ENCODE measurements at places on chromosomes 3 and 15.

DNA sequence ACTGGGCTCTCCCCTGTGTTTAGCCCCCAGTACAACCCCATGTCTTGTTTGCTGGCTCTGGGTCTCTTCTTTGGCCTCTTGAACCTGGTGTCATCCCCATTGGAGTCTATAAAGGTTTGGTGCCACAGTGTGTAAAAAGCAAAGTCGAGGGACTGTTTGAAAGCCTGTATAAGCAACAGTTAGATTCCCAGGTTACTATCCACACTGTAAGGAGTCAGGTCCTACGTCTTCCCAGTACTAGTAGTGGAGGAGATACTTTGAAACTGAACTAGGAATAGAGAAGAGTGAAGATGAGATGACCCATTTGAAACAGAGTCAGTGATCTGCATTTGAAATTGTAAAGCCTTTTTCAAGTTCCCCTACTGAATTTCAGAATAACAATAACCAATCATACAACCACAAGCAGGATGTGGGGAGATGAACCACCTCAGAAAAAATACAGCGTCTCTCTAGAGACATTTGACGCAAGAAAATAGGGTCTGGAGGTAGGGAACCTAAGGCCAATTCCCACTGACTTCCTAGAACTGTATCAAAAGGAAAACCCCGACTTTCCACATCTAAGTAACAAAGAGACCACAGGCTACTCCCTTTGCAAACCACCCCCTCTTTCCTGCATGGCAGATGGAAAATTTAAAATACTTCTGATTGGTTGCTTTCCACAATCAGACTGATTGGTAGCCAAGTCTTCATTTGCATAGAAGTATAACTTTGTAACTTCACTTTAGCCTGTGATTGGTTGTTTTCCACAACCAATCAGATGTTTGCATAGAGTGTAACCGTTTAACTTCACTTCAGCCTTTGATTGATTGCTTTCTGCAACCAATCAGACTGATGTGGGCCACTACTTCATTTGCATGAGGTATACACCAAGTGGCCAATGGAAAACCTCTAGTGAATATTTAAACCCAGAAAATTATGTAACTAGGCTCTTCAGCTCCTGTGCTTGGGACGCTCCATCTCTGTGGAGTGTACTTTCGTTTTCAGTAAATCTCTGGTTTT is 49.9 kb upstream of the NEDD4 start:
- DNase-seq, result no peak

DNA sequence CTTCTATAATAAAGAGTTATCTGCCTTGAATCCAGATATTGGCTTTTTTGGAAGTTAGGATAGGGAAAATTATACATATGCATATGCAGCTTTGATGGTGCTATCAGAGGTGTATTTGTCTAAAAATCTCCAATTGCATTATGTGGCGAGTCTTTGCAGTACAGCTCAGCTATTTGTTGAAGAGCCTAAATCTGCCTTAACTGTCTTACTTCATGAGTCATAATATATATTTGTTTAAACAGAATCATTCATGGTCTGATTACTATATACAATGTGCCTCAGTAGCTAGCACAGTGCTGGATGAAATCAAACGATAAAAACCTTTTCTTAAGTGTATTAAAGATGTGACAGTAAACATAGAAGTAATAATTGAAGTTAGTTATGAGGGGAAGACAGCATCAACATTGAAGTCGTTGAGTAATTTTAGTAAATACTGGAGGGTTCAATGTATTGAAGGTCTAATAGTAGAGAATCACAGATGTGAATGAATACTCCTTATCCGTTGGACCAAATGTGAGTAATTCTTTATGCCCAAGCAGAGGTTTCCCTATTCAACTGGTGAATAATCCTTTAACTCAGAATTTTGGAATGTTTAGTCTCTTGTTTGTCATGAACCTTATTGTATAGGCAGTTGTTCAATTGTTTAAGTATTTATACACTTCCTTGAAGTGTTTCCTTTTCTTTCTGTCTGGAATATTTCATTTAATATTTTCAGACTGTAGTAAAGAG is 74.8 kb upstream of the NAALADL2 start:
- DNase-seq, result no peak

DNA sequence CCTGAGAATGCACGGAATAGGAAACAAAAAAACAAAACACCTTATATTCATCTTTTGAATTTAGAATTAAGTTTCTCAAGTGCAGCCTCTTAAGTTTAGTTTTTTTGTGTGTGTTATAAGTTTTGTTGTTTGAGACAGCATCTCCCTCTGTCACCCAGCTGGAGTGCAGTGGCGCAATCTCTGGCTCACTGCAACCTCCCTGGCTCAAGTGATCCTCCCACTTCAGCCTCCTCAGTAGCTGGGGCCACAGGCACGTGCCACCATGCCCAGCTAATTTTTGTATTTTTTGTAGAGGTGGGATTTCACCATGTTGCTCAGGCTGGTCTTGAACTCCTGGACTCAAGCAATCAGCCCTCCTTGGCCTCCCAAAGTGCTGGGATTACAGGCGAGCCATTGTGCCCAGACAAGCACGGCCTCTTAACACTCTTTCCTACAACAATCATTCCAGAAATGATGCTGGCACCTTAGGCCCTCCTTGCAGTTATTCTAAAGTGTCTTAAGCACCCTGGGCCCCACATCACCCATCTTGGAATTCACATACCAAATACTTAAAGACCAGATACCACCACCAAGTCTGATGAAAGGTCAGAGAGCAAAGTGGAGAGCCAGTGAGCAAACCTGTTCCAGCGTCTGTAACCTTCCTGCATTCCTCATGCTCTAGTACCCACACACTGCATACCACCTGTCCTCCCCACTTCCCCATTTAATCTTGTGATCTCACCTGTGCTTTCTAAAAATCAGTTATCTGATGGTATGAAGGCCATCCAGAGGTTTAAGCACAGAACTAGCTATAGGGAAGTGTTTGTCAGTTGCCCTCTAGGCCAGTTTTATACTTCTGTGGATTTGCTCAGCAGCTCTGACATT is 6.9 kb upstream of the SPG11 start:
- DNase-seq, result no peak

GRCh38 chr15:84889313-84889990 is 5.0 kb downstream of the SLC28A1 start:
- no peak for DNase-seq

DNA sequence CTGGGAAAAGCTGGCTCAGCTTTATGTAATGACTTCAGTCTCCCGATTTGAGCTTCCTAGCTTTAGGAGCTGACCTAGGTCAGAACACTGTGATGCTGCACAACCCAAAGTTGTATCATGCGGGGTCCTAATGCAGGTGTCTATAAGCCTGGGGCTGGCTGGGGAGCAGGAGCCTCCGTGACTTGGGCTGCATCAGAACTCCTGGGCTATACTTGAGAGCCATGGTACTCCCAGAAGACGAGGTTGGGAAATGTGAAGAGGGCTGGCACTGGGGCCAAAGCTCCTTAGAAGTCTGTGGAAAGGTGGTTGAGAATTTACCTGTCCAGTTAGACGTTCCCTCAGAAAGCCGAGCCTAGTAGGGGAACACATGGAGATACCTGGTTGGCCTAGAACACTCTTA is 57.0 kb downstream of the BSN start:
- DNase-seq, result no peak

DNA sequence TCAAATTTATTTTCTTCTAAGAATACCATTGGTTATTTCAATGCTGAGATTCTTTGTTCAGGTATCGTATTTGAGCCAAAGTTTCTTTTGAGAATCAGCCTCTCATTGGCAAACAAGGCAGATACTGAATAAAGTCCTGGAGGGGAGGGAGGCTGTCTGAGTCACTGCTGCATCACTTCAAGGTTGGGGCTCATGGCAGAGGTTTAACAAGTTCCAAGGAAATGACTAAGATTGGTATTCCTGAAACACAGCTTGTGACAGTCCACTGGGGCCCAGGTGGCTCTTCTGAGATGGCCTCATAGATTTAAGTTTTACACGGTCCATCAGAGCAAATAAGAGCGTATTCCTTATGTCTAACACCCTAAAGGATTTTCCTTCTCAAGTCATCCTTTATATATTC is 213.8 kb upstream of the STAC start:
- DNase-seq, result no peak

- no peak for DNase-seq
Measured at GRCh38 chr3:54262541-54262940, 140.2 kb downstream of the CACNA2D3 start.

GRCh38 chr3:45441584-45442310 is 53.4 kb downstream of the LARS2 start:
- no peak for DNase-seq

DNA sequence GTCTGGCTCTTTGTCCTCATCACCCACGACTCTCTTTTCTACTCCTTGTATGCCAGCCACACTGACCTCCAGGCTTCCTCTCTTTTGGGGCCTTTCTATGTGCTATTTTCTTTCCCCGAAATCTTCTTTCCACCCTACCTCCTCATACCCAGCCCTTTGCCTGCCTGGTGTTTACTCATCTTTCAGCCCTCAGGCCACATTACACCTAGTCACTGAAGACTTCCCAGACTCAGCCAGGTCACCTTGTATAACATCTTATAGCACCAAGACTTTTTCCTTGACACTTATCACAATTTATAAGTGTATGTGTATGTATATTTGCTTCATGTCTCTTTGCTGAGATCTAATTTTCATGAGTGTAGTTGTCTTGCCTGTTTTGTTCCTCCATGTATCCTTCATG is 396.4 kb downstream of the NLGN1 start:
- no peak for DNase-seq

GRCh38 chr3:167787440-167787839 is 51.9 kb downstream of the SERPINI1 start:
- no peak for DNase-seq

DNA sequence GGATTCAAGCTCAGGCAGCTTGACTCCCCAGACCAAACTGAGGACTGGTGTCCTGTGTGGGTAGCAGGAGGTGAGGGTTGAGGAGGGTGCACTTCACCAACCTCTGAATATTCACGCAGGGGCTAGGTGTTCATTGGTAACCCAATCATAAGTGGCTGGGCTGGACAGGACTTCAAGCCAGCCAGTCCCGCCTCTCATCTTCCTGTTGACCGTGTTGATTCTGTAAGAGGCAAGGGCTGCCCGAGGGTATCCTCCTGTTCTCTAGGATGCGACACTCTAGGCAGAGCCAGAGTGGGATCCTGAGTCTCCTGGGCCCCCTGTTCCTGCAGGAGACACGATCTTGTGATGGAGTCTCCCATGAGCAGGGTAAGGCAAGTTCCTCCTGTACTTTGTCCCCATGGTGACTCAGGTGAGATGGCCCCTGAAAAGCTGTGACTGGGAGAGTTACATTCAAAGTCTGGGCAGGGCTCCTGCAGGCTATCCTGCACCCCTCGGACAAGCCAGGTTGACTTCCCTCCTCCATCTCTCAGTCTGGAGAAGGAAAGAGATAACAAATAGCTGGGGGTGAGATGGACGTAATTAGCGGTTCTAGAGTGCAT is 58.1 kb upstream of the POMGNT2 start:
- no peak for DNase-seq

DNA sequence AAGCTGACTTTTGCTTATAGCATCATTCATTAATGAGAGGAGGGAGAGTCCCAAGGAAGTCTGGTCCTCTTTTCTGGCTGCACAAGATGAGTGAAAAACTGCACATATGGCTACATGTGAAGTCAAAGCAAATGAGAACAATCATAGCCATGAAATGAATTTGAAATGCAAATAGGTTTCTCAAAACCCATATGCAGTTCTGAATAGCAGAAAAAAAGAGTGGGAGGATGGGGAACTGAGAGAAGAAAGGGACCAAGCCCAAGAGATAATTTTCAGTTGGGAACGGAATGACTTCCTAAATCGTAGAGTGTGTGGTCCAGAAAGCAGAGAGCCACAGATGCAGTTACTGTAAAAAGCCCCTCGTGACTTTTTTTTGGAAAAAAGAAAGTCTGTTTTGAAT is 66.3 kb downstream of the GTPBP8 start:
- DNase-seq, result no peak

DNA sequence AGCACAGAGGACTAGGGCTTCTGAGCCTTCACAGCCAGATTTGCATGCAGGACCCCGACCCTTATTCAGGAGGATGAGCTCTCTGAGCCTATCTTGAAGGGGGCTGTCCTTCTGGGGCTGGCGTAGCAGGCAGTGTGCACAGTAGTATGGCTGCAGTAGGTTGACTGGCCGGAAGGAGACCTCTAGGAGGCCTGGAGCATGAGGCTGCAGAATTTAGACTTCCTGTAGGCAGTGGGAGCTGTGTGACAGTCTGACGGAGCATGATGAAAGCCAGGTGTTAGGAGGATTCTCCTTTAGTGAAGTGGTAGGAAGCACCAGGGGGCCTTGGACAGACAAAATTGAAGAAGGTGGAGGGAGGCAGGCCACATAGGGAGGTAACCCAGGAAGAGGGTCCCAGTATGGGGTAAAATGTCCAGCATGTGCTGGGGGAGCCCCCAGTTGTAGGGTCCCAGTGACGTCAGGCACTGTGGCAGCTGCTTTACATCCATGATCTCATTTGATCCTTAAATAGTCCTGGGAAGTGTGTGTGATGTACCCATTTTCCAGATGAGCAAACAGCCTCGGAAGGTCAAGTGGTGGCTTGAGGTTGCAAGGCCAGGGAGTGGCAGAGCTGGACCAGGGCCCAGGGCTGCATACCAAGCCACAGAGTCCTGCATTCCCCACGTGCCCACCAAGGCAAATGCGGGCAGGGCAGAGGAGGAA is 36.1 kb downstream of the SPSB4 start:
- DNase-seq, result no peak

- DNase-seq, result no peak
Measured at GRCh38 chr3:127748754-127749327, 73.5 kb downstream of the MGLL start.

- no peak for DNase-seq
Measured at GRCh38 chr3:41482134-41482533, 282.8 kb downstream of the CTNNB1 start.

DNA sequence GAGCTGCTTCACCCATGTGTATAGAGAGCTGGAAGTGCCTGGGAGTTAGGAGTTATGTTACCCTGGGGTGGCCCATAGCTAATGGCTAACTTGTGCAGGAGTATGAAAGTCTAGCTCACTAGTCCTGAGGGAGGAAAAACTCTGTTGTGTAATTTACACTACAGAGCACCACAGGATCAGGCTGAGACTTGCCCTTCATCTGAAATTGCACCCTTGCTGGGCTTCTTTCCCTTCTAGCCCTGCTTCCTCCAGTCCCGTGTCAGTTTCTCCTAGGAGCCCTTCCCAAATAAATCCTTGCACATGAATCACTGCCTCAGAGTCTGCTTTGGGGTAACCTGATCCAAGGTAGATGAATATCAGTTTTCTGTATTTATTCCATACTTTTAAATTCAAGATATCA is 40.0 kb downstream of the CTXND1 start:
- no peak for DNase-seq

DNA sequence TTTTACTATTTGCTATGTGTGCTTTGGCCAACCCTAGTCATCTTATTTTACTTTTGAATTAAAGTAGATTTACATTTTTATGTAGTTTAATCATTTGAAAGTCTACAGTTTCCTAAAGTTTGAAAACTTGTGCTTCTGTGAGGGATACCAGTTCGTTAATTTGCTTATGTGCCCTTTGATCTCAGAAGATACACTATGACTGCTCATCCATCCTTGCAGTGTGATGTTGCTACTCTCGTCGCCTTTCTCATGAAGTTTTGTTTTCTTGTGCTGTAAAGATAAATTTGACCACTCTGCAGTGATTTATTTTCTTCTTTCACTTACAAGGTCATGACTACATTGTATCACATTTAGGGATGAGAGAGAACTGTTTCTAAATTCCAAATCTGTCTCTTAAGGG is 16.3 kb downstream of the SNRPN start:
- no peak for DNase-seq
